Activated CD4-positive, alpha-beta memory T cell treated with anti-CD3 and anti-CD28 coated beads for 36 hours (primary cell): ENCODE measurements at places on chromosomes 1 and 21.

DNA sequence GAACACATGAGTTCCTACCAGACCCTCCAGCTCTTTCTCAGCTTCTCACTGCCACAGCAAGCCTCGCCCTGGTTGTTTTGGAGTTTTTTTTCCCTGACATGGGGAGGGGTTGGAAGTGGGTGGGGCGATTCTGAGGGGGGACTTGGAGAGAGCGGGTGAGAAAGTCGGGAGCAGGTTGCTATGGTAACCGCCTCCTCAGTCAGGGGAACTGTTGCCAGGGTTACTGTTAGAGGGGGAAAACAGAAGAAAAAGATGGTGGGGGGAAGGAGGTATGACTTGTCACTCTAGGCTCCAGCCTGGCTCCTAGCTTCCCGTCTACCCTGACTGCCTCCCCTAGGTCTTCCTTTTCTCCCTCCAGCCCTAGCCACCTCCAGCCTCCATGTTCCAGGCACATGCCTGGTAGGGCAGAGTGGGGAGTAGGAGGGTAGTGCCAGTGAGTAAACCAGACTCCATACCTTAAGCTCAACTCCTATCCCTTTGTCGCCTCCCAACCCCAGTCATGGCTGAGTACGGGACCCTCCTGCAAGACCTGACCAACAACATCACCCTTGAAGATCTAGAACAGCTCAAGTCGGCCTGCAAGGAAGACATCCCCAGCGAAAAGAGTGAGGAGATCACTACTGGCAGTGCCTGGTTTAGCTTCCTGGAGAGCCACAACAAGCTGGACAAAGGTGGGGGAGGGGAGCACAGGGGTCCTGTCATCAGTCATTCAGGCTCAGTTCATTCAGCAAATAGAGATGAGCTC lies 6.0 kb downstream of the PEA15 start:
- no peaks in the 10 kb centered on the region for H3K27me3 ChIP-seq
- no peak for DNase-seq
- no peak overlapping the region for H3K4me3 ChIP-seq

DNA sequence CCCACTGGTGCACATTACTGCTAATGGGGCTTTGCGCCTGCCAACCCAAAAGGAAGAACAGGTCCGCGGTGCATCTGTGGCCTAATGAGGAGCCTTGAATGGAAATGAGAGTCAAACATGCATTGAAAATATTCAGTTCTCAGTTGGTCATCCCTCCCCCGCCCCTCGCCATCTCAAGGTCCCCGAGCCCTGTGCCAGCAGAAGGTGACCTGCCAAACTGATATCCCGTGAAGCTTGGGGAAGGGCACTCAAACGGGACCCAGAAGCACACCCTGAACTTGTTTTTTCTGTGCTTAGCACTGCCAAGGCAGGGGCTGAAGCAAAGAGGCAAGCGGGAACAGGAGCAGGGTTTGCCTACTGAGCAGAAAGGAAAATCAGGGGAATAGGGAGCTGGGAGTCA lies 67.9 kb upstream of the ZNF648 start:
- no peaks in the 10 kb centered on the region for H3K27me3 ChIP-seq
- no peaks in the 10 kb centered on the region for H3K4me1 ChIP-seq
- H3K27ac ChIP-seq: no peak overlapping the region
- DNase-seq: no peak

DNA sequence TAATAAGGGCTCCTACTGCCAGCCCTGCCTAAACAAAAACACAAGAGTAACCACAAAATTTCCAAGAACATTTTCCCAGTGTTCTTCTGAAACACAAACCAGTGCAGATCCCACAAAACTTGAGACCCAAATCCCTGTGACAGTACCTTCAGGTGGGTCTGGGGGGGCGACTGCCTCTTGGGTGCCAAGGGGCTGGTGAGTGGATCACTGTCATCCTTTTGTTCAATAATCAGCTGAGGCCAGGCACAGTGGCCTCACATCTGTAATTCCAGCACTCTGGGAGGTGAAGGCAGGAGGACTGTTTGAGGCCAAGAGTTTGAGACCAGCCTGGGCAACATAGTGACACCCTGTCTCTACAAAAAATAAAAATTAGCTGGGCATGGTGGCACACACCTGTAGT lies 87.6 kb downstream of the GLIS1 start:
- no peaks in the 10 kb centered on the region for H3K36me3 ChIP-seq
- no peak overlapping the region for H3K27ac ChIP-seq
- H3K4me1 ChIP-seq: no peaks in the 10 kb centered on the region
- DNase-seq: no peak

- DNase-seq: peak; percentile 55
- H3K4me1 ChIP-seq: no peaks in the 10 kb centered on the region
- H3K27ac ChIP-seq: no peak overlapping the region
- H3K36me3 ChIP-seq: peaks cover 4% of the 10 kb centered on the region
- H3K4me3 ChIP-seq: no peak overlapping the region
Measured at GRCh38 chr1:3483801-3484444, 29.5 kb downstream of the ARHGEF16 start.

- no peaks in the 10 kb centered on the region for H3K36me3 ChIP-seq
- H3K27me3 ChIP-seq: no peaks in the 10 kb centered on the region
- no peak for DNase-seq
- no peak overlapping the region for H3K27ac ChIP-seq
Measured at GRCh38 chr1:9165396-9165795, 36.5 kb upstream of the GPR157 start.
